ENCODE measurements at places on chromosomes 4 and X.

DNA sequence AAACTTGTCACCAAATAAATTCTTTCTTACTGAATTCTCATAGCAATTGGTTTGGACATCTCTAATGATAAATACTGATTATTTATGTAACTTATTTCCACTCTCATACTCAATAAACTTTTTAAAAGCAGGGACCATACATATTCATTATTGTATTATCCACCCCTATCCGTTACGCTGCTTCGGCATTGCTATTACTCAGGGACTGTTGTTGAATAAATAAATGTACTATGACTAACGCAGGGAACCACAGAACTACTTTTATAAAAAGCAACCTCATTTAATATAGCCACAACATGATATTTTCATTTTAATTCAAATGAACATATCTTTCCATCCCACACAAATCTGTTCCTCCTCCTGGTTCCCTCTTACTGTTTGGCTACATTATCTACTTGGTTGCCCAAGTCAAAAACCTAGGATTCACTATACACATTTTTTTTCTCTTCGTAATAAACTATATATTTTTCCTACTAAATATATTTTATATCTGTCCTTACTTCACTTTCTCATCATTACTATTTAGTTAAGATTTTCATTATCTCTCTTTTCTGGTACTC lies 14.9 kb upstream of the ANKRD50 start:
- H3K36me3 ChIP-seq: no peaks in the 10 kb centered on the region

- DNase-seq: no peak
- H3K36me3 ChIP-seq: no peaks in the 10 kb centered on the region
- no peak within 1 kb of the TSS for H3K4me3 ChIP-seq
- no peak within 1 kb of the TSS for H3K27ac ChIP-seq
Observed at GRCh38 chrX:151694661-151695582, at the start of gene PRRG3. Gene PRRG3, plus strand, starts transcription at chrX:151695458. Its CDS starts 3,357 bp downstream, at chrX:151698815.

DNA sequence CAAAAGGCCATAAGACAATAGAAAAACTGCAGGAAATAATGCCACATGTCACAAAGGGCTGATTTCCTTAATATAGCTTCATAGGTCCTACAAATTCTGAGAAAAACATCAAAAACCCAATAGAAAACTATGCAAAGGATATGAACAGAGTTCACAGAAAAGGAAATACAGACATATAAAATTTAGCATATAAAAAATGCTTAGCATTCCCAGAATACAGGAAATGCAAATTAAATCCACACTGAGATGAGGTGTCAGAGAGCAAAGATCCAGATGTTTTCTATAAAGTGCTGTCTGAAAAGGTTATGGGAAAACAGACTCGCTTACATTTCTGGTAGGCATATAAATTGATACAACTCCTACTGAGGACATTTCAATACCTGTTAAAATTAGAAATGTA lies 33.8 kb downstream of the TXK start:
- no peaks in the 10 kb centered on the region for H3K27me3 ChIP-seq
- H3K36me3 ChIP-seq: peaks cover 12% of the 10 kb centered on the region
- peaks cover 33% of the 10 kb centered on the region for H3K4me1 ChIP-seq
- H3K27ac ChIP-seq: no peak overlapping the region

GRCh38 chr4:176818531-176818930 lies 25.8 kb upstream of the VEGFC start:
- no peaks in the 10 kb centered on the region for H3K27me3 ChIP-seq
- H3K27ac ChIP-seq: no peak overlapping the region
- no peak for DNase-seq
- H3K4me1 ChIP-seq: no peaks in the 10 kb centered on the region
- H3K36me3 ChIP-seq: no peaks in the 10 kb centered on the region

Data from activated naive CD4-positive, alpha-beta T cell treated with anti-CD3 and anti-CD28 coated beads for 36 hours (primary cell).